MM.1S (cell line): ENCODE measurements at places on chromosomes 4 and X.
A peak's percentile ranks its signal among the peaks of the same experiment; 100 is the strongest.

DNA sequence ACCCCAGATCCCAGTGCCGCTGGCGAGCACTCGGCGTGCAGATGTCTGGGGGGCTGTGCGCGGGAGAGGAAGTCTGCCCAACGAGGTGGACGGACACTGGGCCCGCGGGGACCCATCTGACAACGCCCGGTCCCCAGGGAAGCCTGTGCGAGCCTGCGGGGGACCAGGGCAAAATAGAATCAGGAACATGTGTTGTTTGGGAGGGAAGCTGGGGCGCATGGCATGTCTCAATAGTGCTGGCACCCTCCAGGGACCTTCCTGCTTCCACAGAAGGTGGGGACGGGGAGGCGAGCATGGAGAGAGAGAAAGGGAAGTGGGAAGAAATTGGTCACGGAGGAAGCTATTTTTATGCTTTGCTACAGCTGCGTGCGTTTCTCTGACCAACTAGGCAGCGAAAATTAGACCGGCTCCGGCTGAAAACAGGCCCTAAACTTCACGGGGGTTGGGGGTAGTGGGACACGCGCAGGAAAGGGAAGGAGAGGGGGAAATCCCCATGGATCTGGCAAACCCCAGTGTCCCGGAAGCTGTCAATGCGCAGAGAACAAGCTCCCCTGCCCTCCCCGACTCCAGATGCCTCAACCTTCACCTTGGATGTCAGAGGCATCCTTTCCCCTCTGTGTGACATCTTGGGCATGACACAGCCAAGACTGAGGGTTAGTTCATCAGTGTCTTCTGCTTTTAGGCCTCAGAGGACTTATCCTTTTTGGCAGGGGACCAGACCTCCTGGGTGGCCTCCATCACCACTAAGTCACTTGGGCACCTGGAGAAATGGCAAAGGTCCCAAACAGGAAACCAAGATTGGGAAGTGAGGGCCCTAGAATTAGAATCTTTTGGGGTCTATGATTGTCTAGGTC is 169.8 kb upstream of the BCOR start:
- no peak for DNase-seq
- 0 out of 2 replicates have a peak, but pooled peaks cover 5% of the 10 kb centered on the region for H3K4me1 ChIP-seq
- H3K36me3 ChIP-seq, result no peaks in the 10 kb centered on the region
- H3K27ac ChIP-seq, result no peak overlapping the region
- H3K4me3 ChIP-seq, result peak overlapping the region; percentile 50
- no peaks in the 10 kb centered on the region for H3K27me3 ChIP-seq

- H3K36me3 ChIP-seq, result no peaks in the 10 kb centered on the region
- no peak for DNase-seq
- no peak overlapping the region for H3K27ac ChIP-seq
These were observed 41.3 kb downstream of the MND1 start for GRCh38 chr4:153385784-153386183.

GRCh38 chrX:10387011-10387410 is 230.2 kb downstream of the CLCN4 start:
- H3K27ac ChIP-seq, result no peak overlapping the region
- DNase-seq, result no peak
- H3K4me3 ChIP-seq, result no peak overlapping the region

DNA sequence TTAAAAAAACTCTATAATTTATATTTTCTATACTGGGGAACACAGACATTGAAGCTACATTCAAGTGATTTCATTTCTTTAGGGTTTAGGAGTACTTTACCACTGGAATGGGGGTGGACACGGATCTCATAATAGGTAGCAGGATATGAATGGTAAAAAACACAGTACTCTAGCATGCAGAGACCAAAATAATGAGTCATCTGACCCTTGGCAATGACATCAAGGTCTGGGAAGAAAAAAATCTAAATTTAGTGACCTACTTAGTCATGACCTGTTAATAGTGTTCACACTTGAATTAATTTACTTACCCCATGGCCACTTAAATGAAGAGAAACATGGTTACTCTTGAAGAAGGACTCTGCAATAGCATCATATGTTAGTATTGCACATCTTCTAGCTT is 187.9 kb downstream of the EPHA5 start:
- no peak for DNase-seq
- no peaks in the 10 kb centered on the region for H3K4me1 ChIP-seq
- H3K27ac ChIP-seq, result no peak overlapping the region

GRCh38 chr4:125060376-125060775 is 254.4 kb upstream of the FAT4 start:
- no peaks in the 10 kb centered on the region for H3K36me3 ChIP-seq
- no peaks in the 10 kb centered on the region for H3K27me3 ChIP-seq
- DNase-seq, result no peak
- H3K4me1 ChIP-seq, result no peaks in the 10 kb centered on the region
- no peak overlapping the region for H3K4me3 ChIP-seq

GRCh38 chrX:131739823-131740222 is 195.9 kb downstream of the OR13H1 start:
- no peak for DNase-seq
- no peak overlapping the region for H3K4me3 ChIP-seq
- H3K4me1 ChIP-seq, result no peaks in the 10 kb centered on the region
- H3K36me3 ChIP-seq, result no peaks in the 10 kb centered on the region

DNA sequence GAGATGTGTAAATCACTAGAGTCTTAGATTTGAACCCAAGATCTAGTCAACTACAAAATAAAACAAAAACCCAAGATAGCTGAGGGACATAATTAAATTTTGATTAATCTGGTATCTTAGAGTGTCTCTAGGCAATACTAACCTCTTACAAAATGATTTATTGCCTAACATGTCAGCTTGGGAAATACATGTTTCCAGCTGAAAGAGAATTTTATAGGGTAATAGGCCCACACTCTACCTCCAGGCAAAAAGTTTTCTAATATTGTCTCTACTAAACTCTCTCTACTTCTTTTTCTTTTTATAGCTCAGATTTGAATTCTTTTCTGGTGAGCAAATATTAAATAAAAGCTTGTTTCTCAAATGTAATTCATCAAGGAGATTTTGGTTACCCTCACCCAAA is 263.2 kb downstream of the IL15 start:
- H3K4me1 ChIP-seq, result no peaks in the 10 kb centered on the region
- no peak overlapping the region for H3K4me3 ChIP-seq
- no peak for DNase-seq
- no peak overlapping the region for H3K27ac ChIP-seq
- no peaks in the 10 kb centered on the region for H3K27me3 ChIP-seq

DNA sequence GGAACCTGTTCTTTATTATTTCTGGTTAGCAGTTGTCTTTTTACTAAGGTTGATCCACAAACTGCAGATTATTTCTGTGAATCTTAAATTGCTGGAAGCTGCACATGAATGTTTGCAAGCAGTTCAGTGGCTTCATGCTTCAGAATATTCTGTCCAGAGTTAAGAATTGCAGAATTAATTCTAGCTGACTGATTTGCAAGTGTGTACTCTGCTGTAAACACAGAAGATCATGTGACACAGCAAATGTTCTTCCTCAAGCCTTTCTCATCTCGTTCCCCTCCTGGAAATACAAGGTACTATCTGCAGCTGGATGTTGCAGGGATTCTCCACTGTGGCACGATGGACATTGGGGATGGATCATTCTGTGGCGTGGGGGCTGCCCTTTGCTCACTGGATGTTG is 16.8 kb upstream of the CLTRN start:
- H3K27ac ChIP-seq, result no peak overlapping the region
- no peaks in the 10 kb centered on the region for H3K27me3 ChIP-seq
- DNase-seq, result no peak

- no peaks in the 10 kb centered on the region for H3K4me1 ChIP-seq
- no peak overlapping the region for H3K4me3 ChIP-seq
- DNase-seq, result no peak
These were observed 292.7 kb downstream of the FBXW7 start for GRCh38 chr4:152243206-152243605.

DNA sequence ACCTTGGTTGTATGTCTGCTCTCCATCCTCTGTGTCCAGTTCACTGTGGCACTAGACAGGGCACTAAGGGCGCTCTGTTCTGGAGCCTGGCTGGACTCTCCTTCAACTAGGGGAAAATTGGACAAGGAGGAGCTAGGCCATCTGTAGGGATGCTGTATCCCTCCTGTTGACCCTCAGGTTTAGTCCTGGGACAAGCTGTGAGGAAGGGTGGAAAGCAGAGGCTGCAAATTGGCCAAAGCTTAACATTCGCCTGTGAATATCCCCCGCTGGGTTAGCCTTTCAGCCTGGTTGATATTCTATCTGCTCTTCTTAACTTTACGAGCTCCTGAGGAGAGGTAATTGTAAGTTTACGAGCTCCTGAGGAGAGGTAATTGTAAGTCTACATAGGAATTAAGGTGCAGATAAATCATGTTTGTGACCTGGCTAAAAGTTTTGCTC is 64.4 kb upstream of the ENPEP start:
- H3K4me1 ChIP-seq, result no peaks in the 10 kb centered on the region
- no peak overlapping the region for H3K27ac ChIP-seq
- no peaks in the 10 kb centered on the region for H3K27me3 ChIP-seq
- H3K36me3 ChIP-seq, result no peaks in the 10 kb centered on the region
- H3K4me3 ChIP-seq, result no peak overlapping the region
- no peak for DNase-seq

GRCh38 chr4:8601556-8601955 is 9.0 kb downstream of the CPZ start:
- peaks cover 99% of the 10 kb centered on the region for H3K27me3 ChIP-seq
- no peaks in the 10 kb centered on the region for H3K36me3 ChIP-seq

DNA sequence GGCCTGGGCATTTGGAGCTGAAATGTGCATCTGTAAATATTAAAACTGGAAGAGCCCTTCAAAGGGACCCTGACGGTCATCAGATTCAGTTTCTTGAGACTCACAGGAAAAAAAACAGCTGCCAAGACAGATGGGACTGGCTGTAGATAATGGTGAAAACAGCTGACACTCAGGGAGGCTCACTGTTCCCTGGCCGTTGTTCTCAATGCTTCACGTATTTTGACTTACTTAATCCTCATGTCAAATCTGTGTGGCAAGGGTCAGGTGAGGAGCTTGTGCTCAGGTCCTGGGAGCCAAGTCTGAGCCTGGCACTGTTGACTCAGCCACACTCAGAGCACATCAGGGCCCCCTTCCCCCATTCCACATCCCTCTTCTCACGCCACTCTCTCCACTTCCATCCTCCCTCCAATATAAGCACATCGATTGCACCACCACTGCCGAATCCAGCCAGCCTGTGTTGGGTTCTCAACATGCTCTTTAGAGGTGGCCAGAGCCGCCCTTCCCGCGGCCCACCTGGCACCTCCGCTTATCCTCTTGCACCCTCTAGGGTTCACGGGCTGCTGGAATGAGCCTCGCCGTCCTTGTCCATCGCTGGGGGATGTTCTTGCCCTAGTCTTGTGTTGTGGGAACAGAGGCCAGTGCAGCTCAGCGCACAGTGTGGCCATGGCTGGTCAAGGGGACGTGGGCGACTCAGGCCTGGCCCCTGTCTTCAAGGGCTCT is 40.1 kb downstream of the EVC start:
- H3K27ac ChIP-seq, result no peak overlapping the region
- DNase-seq, result no peak
- H3K27me3 ChIP-seq, result no peaks in the 10 kb centered on the region
- H3K4me3 ChIP-seq, result no peak overlapping the region
- no peaks in the 10 kb centered on the region for H3K4me1 ChIP-seq

DNA sequence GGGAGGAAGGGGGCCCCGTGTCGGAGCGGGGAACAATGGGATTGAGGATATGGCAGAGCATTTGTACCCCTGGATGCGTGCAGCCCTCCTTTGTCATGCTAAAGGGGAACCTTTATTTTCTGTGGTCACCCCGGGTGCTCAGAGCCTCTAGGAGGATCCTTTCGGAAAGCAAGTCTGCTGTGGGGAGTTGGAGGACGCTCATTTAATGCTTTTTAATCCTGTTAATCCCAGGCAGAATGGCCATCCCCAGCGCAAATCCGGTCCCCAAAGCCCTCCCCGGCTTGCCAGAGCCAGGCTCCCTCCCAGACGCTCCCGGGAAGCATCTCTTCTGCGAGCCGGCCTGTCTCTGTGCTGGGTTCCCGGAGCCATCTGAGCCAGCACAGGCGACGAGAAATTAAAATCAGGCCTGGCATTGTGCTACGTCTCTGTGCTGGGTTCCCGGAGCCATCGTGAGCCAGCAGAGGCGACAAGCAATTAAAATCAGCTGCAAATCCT is 113.2 kb upstream of the PPP2R3B start:
- H3K27me3 ChIP-seq, result no peaks in the 10 kb centered on the region
- DNase-seq, result no peak

GRCh38 chr4:54100595-54101189 is 729 bp downstream of the GSX2 start:
- H3K4me3 ChIP-seq, result 0 out of 2 replicates have a peak overlapping the region, but pooled peaks have one; percentile 8
- H3K27ac ChIP-seq, result no peak overlapping the region
- no peaks in the 10 kb centered on the region for H3K36me3 ChIP-seq
- H3K27me3 ChIP-seq, result peaks cover 55% of the 10 kb centered on the region
- no peak for DNase-seq

DNA sequence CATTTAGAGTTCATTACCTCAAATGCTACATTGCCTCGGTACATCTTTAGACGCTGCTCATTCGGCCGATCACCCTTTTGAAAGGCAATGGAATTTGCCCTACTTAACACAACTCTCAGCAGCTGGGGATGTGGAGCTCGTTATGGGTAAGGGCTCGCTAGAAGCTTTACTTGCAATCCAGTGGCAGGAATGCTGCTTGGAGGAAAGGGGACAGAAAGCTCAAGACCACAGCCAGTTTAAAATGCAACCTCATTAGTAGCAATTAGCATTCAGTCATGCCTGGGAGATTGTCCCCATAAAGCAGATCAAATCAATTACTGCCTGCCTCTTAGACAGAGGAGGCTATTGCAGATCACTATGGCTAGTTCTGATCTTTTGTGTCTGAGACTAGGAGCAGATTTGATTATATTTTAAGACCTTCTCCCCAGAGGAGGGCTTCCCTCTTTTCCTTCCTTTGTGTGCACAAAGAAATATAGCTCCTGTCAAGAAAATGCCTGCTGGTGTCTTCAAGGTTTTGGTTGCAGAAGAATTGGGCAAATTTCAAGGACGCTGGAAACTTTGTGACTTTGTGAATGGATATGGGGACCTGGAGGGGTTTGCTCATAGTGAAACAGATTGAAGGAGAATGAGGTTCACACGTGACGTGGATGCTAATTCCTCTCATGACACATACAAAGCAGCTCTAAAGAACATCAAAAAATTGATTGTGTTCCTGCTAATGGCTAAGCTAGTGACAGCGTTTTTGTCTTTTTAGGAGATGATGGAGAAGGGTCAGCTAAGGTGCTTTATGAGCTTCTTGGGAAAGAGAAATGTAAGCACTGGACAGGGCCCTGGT is 237.5 kb upstream of the GLRA2 start:
- H3K4me1 ChIP-seq, result no peaks in the 10 kb centered on the region
- H3K4me3 ChIP-seq, result no peak overlapping the region
- no peak overlapping the region for H3K27ac ChIP-seq
- H3K27me3 ChIP-seq, result no peaks in the 10 kb centered on the region

- H3K4me3 ChIP-seq, result no peak overlapping the region
- H3K27me3 ChIP-seq, result no peaks in the 10 kb centered on the region
- H3K4me1 ChIP-seq, result no peaks in the 10 kb centered on the region
- no peak for DNase-seq
- no peaks in the 10 kb centered on the region for H3K36me3 ChIP-seq
- H3K27ac ChIP-seq, result no peak overlapping the region
These were observed 51.4 kb downstream of the NPY5R start for GRCh38 chr4:163395055-163395454.
